SK-MEL-5 (cell line): ENCODE measurements at places on chromosomes 2 and 18. TPM values are rescaled to one million over a fixed set of nuclear protein-coding genes. Genes with fewer than 3 reads are reported as not detected.

ONECUT2 gene
- 1.8 and 2.0 TPM in 2 replicates for total RNA-seq

WDR35 gene
- 19.5 and 20.1 TPM in 2 replicates for total RNA-seq

CHPF gene
- 93.9 and 111 TPM in 2 replicates for total RNA-seq

ADAM23 gene
- 7.6 and 9.3 TPM in 2 replicates for total RNA-seq

LIMS3 gene
- 0.64 TPM in 1 of 2 replicates, not detected in the other for total RNA-seq

MROH2A gene
- 0.08 TPM in 1 of 2 replicates, not detected in the other for total RNA-seq

PAPOLG gene
- 18.2 and 19.6 TPM in 2 replicates for total RNA-seq

CFAP65 gene
- 0.16 and 0.24 TPM in 2 replicates for total RNA-seq

HTR2B gene
- 0.13 and 1.2 TPM in 2 replicates for total RNA-seq

SOS1 gene
- 16.8 TPM in 2 replicates for total RNA-seq

SLC23A3 gene
- total RNA-seq, result 0.13 and 0.34 TPM in 2 replicates

SAG gene
- not detected in 2 replicates for total RNA-seq

RNF152 gene
- 6.6 and 9.6 TPM in 2 replicates for total RNA-seq

DAPL1 gene
- 0.69 and 1.9 TPM in 2 replicates for total RNA-seq

RAX gene
- total RNA-seq, result not detected in 2 replicates

NT5C1B gene
- total RNA-seq, result not detected in 2 replicates

POTEJ gene
- not detected in 2 replicates for total RNA-seq

CCBE1 gene
- 0.29 TPM in 2 replicates for total RNA-seq

REG3G gene
- 0.19 TPM in 1 of 2 replicates, not detected in the other for total RNA-seq

RBM44 gene
- total RNA-seq, result 0.29 and 0.45 TPM in 2 replicates

CCDC68 gene
- total RNA-seq, result not detected in 2 replicates

DES gene
- 0.13 TPM in 1 of 2 replicates, not detected in the other for total RNA-seq

CSRNP3 gene
- total RNA-seq, result 0.32 and 0.45 TPM in 2 replicates

SERPINB13 gene
- not detected in 2 replicates for total RNA-seq

GKN1 gene
- total RNA-seq, result not detected in 2 replicates

FAM124B gene
- total RNA-seq, result 0.13 TPM in 1 of 2 replicates, not detected in the other

C2orf80 gene
- total RNA-seq, result 0.32 and 0.45 TPM in 2 replicates

CD207 gene
- total RNA-seq, result 0.08 TPM in 1 of 2 replicates, not detected in the other

ALPG gene
- not detected in 2 replicates for total RNA-seq

FN1 gene
- 424 and 551 TPM in 2 replicates for total RNA-seq

TMBIM1 gene
- total RNA-seq, result 85.8 and 87.7 TPM in 2 replicates

TMEM17 gene
- total RNA-seq, result 8.0 and 9.3 TPM in 2 replicates

GPATCH11 gene
- total RNA-seq, result 15.6 and 17.6 TPM in 2 replicates

PHOSPHO2 gene
- 1.2 and 3.3 TPM in 2 replicates for total RNA-seq

INPP5D gene
- 0.08 and 0.50 TPM in 2 replicates for total RNA-seq

CHAC2 gene
- total RNA-seq, result 7.4 and 8.1 TPM in 2 replicates

NPPC gene
- 2.1 and 2.4 TPM in 2 replicates for total RNA-seq

LINC00305 gene
- total RNA-seq, result not detected in 2 replicates

CDKL4 gene
- total RNA-seq, result 0.67 and 0.95 TPM in 2 replicates

COL3A1 gene
- total RNA-seq, result 0.50 and 0.53 TPM in 2 replicates

ALPP gene
- total RNA-seq, result not detected in 2 replicates

CELF4 gene
- not detected in 2 replicates for total RNA-seq

MPP4 gene
- total RNA-seq, result 0.11 TPM in 1 of 2 replicates, not detected in the other

CIB4 gene
- total RNA-seq, result not detected in 2 replicates

CD8A gene
- total RNA-seq, result 0.13 and 0.18 TPM in 2 replicates

MXD1 gene
- total RNA-seq, result 3.8 and 4.0 TPM in 2 replicates

ANKRD30B gene
- 7.1 and 7.3 TPM in 2 replicates for total RNA-seq

LDLRAD4 gene
- 12.7 and 15.5 TPM in 2 replicates for total RNA-seq

IL36RN gene
- not detected in 2 replicates for total RNA-seq

C2orf78 gene
- total RNA-seq, result not detected in 2 replicates

CHMP3 gene
- 94.2 and 116 TPM in 2 replicates for total RNA-seq

GALNT1 gene
- 68.8 and 73.2 TPM in 2 replicates for total RNA-seq

MC4R gene
- total RNA-seq, result not detected in 2 replicates

UGT1A8 gene
- not detected in 2 replicates for total RNA-seq

CNRIP1 gene
- total RNA-seq, result 28.4 and 34.9 TPM in 2 replicates

PRR30 gene
- not detected in 2 replicates for total RNA-seq
